ENCODE measurements at places on chromosomes 1 and 21.

GRCh38 chr1:63010913-63011660 is 227.2 kb downstream of the ATG4C start:
- DNase-seq = no peak

DNA sequence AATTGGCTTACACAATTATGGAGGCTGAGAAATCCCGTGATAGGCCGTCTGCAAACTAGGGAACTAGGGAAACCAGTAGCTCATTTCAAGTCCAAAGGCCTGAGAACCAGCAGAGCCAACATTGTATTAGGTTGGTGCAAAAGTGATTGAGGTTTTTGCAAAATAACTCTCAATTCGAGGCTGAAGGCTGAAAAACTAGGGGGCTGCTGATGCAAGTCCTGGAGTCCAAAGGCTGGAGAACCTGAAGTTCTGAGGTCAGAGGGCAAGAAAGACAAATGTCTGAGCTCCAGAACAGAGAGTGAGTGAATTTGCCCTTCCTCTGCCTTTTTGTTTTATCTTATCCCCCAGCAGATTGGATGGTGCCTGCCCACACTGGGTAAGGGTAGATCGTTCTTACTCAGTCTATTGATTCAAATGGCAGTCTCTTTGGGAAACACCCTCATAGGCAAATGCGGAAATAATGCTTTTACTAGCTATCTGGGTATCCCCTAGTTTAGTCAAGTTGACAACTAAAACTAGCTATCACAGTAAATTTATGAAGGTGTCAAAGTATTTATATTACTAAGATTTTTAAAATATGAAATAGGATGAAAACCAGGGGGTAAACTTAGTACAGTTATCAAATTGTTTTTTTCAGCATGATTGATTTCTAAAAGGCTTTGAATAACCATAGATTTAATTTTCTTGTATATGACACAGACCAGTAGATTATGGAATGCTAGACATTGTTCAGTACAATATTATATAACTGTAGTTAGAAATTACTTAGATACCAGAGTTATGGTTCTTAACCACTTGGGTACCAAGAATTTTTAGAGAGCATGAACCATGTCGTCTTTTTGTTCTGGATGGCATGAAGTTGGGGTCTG is 15.4 kb downstream of the RABGAP1L start:
- DNase-seq = no peak

GRCh38 chr1:194515916-194516315 is 1329.5 kb upstream of the B3GALT2 start:
- DNase-seq = no peak

- no peak for DNase-seq
Measured at GRCh38 chr1:248804771-248805681, 20.7 kb downstream of the SH3BP5L start.

GRCh38 chr1:8629241-8630091 is 188.0 kb downstream of the RERE start:
- DNase-seq = no peak

GRCh38 chr1:187734427-187734826 is 905.7 kb downstream of the PLA2G4A start:
- DNase-seq = no peak

GRCh38 chr1:190373705-190374336 is 103.8 kb downstream of the BRINP3 start:
- no peak for DNase-seq

DNA sequence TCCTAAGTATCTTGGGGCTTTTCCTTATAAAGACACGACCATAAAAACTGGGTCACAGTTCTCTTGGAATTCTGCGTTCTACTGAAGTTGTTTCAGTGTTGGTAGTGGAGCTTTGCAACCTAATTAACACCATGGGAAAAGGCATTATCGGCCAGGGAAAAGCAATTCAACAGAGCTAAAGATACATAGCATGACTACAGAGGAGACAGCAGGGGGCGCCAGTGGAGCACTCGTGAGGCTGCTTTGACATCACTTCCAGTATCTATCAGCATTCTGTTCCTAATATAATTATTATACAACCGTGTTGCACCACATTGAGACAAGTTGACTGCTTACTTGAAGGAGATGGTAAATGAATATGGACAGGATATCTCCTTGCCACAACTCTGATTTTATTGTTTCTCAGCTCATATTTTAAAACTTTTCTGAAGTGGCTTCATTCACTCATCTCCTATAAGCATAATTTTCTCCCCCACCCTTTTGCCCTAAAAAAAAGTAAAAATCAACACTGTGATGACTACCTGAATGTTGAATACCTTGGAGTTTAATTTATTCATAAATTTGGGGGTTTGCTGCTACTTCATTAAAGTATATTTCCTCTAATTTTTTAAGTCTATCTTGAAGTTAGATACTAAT is 39.4 kb downstream of the ZP4 start:
- no peak for DNase-seq

- DNase-seq = no peak
Measured at GRCh38 chr1:25047506-25048240, 117.6 kb upstream of the RUNX3 start.

DNA sequence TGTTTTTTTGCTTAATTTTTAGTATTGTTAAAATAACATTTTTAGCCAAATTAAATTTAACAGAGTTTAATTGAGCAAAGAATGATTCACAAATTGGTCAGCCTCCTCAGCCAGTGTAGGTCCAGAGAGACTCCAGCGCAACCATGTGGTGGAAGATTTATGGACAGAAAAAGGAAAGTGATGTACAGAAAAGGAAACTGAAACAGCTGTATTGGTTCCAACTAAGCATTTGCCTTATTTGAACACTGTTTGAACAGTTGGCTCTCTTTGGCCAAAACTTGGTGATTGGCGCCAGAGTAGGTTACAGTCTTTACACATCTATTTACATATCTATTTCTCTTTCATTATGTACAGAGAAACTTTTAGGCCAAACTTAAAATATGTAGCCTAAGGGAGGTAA is 19.4 kb downstream of the RPS6KC1 start:
- DNase-seq = peak; percentile 29

GRCh38 chr1:20160034-20160433 is 20.9 kb downstream of the PLA2G2F start:
- no peak for DNase-seq

DNA sequence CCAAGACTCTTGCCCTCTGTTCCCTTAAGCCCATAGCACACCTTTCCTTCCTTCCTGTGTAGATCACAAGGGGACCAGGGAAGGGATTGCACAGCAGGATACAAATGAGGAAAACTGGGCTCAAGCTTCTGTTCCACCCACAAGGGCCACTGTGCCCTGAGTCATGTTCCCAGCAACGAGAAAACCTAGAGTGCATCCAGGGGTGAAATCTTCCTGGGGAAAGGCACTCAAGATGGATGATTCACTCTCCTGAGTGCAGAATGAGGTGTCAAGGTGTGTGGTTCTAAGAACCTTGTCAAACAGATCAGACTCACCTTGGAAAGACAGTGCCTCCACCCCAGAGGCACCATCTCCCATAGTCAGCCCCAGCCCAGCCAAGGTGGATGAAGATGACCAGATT is 40.7 kb upstream of the EYA3 start:
- no peak for DNase-seq

DNA sequence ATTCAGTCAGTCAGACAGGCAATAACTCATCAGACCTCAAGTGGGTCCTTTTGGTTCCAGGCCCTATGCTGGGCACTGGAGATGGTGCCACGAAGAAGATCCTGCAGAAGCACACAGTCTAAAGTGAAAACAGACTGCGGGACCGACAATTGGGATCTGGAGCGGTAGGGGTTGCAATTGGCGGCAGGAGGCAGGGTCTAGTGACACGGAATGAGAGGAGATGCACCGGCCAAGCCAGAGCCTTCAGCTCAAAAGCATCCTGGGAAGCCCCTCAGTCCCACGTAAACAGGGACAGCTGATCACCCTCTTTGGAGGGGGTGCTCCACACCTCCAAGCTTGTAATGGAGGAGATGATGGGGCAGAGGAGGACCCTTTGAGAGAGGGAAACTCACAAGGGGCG is 56.2 kb downstream of the KLHDC7A start:
- no peak for DNase-seq

- no peak for DNase-seq
Measured at GRCh38 chr1:6464514-6464836, 1.5 kb downstream of the TNFRSF25 start.

GRCh38 chr1:156402331-156403020 is 33.5 kb downstream of the RHBG start:
- DNase-seq = no peak

- no peak for DNase-seq
Measured at GRCh38 chr1:225479341-225479740, 51.5 kb upstream of the LBR start.

- no peak for DNase-seq
Measured at GRCh38 chr1:19015476-19015875, 59.0 kb upstream of the IFFO2 start.

DNA sequence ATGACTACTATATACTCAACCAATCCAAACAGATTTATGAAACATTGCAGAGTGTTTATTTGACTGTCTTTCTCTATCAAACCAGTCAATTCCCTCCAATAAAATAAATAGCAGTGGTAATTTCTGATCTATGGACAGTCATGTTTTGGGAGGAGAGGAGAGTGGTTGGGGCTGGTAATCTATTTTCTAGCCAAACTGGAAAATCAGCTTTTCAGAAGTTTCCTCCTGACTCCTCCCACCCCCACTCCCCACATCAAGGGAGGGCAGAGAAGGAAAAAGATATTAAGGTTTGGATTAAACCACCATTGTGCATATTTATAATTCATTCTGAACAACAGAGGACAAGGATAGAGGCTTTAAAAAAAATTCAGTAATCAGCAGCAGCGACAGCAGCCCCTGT is 69.4 kb upstream of the SOX13 start:
- no peak for DNase-seq

GRCh38 chr1:57866998-57867397 is 443.1 kb upstream of the DAB1 start:
- no peak for DNase-seq

GRCh38 chr1:77873461-77873860 is 15.0 kb upstream of the NEXN start:
- DNase-seq = no peak

- DNase-seq = no peak
Measured at GRCh38 chr1:14810595-14811361, 212.3 kb downstream of the KAZN start.

DNA sequence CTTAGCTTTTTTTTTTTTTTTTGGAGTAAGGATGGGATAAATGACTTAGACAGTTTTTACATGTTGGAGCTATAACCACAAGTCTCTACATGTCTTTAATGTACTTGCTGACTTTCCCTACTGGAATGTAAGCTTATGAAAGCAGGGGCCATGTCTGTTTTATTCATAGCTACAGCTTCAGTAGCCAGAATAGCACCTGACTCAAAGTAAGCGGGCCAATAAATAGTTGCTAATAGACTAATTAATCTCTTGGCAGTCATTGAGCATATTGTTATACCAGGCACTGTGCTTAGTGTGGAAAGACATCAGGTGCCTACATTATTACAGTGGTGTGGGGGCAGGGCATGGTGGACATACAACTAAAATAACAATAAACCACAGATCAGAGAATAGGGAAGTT is 84.4 kb upstream of the HOOK1 start:
- DNase-seq = no peak

DNA sequence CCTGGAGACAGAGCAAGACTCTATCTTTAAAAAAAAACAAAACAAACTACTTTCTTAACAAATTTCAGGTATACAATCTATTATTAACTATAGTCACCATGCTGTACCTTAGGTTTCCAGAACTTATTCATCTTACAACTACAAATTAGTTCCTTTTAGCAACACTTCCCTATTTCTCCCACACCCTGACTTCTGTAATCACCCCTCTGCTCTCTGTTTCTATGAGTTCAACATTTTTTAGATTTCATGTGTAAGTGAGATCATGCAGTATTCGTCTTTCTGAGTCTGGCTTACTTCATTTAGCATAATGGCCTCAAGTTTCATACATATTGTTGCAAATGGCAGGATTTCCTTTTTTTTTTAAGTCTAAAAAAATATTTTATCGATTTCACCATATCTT is 77.9 kb upstream of the LPGAT1 start:
- no peak for DNase-seq

- no peak for DNase-seq
Measured at GRCh38 chr1:42158189-42158588, 5.0 kb downstream of the GUCA2B start.

DNA sequence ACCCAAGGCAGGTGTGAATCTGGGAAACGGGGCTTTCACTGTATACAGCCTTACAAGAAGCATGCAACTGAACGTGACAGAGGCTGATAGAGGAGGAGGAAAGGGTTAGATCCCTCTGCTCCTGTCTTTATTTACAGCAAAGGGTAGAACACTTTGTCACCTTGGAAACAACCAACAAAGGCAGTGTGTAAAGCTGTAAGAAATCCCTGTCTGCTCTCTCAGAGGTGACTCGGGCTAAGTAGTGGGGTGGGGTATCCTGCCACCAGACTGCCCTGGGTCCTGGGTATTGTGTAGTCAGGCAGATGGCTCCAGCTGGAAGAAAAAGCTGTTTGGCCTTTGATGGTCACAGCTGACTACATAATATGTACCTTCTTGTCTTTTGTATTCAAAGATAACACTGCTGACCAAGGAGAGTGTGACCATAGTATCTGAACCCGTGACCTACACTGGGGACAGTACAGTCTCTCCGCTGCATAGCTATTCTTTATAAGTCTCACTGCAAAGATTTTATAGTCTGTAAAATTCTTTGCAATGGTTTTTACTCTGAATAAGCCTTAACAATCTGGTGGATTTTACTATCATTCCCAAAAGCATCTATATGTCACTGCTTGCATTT is 22.1 kb upstream of the POU2F1 start:
- no peak for DNase-seq

DNA sequence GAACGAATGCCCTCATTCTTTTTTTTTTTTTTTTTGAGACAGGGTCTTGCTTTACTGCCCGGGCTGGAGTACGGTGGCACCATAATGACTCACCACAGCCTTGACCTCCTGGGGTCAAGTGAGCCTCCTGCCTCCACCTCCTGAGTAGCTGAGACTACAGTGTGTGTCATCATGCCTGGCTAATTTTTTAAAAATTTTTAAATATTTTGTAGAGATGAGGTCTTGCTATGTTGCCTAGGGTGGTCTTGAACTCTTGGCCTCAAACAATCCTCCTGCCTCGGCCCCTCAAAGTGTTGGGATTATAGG is 69.4 kb downstream of the ALG14 start:
- no peak for DNase-seq

- DNase-seq = no peak
Measured at GRCh38 chr1:25677193-25677773, 60.7 kb downstream of the MAN1C1 start.

DNA sequence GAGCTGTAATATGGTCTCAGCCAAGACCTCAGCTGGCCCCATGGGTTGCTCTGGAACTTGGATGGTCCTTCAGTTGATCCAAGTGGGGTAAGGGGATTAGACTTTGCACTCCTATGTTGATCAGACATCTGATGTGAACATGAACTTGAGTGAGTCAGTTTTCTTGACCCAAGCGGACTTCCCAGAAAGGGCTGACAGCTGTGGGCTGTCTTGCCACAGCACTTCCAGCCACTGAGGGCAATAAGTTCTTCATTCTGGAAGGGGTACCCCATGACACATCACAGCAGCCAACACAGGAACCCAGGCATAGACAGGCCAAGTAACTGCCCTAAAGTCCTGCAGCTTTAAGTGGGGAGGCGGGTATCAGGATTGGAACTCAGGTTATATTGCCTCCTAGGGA is 93.9 kb upstream of the USP24 start:
- DNase-seq = no peak

All from forelimb muscle (tissue), 1 donor.